ENCODE measurements at places on chromosomes 12 and 14. TPM values are rescaled to one million over a fixed set of nuclear protein-coding genes. Genes with fewer than 3 reads are reported as not detected.

DNA sequence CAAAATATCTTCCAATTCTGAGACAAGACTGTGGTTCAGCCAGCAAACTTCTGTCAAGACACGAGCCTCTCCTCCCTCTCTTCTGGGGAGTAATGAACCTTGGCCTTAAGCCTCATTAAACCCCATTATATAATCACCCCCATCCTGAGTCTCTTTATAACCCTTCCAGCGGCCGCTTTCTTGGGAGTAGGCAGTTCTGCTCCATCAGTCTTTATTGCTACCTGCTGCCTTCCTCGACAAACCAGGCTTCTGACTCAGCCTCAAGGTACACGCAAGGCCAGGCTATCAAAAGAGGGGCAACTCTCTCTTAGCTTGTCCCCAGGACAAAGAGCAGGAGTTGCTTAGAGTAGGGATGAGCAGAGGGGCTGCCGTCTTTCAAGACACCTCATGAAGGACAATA, 300.8 kb upstream of the NOS1 start:
- DNase-seq, result no peak

The ST8SIA1 gene
- 1.0 TPM for total RNA-seq

DNA sequence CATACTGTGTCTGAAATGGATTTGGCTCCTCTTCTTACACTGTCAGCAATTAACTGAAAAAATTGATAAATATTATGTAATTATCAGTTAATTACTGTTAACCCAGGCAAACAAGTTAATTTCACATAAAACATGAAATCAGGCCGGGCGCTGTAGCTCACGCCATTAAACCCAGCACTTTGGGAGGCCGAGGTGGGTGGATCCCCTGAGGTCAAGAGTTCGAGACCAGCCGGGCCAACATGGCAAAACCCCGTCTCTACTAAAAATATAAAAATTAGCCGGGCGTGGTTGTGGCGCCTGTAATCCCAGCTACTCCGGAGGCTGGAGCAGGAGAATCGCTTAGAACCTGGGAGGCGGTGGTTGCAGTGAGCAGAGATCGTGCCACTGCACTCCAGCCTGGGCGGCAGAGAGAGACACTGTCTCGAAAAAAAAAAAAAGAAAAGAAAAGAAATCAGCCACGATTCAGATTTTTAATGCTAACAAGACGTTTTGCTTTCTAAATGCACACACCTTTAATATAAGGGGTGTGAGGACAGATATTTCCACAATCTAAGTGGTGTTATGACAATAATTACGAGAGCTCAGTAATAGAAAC, 473 bp upstream of the TMEM19 start:
- no peak for DNase-seq

DNA sequence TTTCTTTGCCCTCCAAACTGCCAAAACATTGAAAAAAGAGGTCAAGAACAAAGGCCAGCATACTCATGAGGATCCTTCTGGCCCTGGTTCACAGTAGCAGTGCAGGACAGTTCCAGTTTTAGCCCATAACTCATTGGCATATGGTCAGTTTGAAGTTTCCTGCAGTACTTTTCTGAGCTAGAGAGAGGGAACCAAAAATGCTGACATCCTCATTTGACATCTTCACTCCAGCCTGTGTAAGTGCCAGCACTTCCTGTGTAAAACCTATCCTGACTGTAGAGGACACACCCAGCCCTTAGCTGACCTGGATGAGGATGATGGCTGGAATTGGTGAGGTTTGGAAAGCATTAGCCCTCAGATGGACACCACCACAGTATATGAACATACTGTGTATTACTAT, 84.1 kb downstream of the FGD4 start:
- no peak for DNase-seq

The CD163 gene
- not detected for total RNA-seq

GRCh38 chr14:95808371-95808770, 68.3 kb upstream of the TUNAR start:
- DNase-seq, result no peak

DNA sequence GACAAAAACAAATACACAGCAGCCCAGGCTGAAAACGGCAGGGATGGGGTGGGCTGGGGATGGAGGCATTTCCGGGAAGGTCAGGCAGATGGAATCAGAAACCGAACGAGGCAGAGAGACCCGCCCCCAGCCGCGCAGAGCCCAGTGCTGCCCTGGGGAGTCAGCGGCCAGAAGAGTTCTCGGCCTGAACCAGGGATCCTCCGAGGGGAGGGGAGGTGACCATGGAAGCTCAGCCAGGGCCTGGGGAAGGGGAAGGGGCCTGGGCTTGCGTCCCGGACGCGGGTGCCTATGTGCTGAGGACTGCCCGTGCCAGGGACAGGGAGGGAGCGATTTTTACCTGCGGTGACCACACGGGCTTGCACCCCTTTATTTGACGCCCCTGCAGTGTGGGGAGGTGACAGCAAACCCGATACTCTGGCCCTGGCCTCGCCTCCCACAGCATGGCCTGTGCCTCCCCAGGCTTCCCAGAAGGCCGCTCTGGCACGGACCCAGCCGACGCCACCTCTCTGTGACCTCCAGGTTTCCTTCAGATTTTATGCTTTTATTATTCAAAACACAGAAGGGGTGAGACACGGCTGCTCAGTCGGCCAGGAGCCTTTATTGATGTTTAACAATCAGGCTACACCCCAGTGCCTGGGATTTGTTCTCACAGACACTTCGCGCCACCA, 7.7 kb downstream of the LRCOL1 start:
- DNase-seq, result peak; percentile 42

The HSPA2 gene
- 25.6 TPM for total RNA-seq

DNA sequence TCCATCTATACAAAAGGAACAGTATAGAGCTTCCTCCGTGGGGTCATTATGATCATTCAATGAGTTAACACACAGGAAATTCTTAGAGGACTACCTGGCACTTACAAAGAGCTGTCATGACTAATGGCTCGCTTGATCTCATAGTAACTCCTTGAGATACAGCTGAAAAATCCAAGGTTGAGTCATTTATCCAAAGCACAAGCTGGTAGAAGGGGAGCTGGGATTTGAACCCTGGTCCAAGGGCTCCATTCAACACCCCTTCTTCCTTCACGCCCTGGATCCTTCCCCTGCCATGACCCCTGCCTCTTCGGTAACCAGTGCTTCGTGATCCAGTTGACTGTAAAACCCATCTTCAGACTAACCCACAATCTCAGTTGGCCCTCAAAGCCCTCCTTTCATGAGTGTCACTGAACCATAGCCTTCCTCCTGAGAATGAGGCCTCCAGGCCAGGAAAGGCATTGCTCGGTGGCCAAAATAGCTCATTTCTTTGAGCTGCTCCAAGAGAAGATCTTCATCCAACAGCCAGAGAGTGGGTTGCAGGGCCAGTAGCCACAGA, 7.8 kb downstream of the ZFP36L1 start:
- DNase-seq, result peak; percentile 98

The ACOT6 gene
- not detected for total RNA-seq

DNA sequence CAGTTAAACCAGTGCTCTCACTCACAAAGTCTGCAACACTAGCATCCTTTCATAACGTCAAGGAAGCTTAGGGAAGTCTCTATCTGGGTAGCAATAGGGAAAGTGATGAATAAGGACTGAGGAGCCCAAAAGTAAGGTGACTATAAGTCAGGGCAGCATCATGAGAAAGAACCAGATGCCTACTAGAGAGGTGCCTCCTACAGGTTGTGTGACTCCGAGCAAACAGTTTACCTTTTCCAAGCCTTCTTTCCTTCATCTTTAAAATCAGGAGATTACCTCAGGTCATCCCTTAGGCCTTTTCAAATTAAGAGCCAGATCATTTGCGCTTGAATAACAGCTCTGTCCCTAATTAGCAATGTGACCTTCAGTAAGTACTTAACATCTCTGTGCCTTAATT, 40.2 kb downstream of the RTN1 start:
- DNase-seq, result no peak

DNA sequence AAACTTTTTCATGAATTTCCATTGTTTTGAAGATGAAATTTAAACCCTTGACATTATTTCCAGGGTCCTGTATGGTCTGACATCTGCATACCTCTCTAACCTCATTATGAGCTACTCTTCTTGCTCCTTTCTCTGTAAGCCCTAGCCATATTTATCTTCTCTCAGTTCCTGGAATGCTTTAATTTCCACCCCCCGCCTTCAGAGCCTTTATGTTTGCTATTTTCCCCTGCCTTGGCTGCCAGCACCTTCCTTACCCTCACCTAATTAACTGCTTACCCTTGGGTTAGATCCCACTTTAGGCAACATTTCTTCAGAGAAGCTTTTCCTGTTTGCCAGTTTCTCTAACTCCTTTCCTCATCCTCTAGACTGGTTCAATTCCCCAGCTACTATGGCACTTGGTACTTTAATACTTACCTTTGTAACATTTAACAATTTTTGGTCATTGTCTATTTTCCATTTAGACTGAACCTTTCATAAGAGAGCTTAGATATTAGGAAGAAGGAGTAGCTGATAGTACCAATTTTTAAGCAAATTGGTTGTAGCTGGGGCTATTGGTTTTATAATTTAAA, 6.0 kb downstream of the STYX start:
- DNase-seq, result no peak

DNA sequence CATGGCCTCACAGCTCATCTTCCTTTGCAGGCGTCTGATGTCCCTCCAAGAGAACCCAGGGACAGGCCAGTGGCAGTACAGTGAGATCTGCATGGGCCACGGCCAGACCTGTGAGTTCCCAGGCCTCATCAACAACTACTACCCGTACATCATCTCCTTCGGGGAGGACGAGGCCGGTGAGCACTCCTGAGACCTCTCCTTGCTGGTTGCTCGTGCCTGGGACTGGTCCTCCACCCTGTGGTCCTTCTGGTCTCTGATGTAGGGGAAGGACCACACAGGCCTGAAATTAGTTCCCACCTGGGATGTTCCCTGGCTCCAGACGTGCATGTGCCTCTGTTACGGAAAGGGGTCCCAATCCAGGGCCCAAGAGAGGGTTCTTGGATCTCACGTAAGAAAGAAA, 17.9 kb downstream of the HHIPL1 start:
- DNase-seq, result no peak

GRCh38 chr12:85874031-85874461, at the start of gene NTS:
NTS (plus strand) TSS chr12:85874295; CDS start chr12:85874404, 109 bp downstream.
- no peak for DNase-seq

DNA sequence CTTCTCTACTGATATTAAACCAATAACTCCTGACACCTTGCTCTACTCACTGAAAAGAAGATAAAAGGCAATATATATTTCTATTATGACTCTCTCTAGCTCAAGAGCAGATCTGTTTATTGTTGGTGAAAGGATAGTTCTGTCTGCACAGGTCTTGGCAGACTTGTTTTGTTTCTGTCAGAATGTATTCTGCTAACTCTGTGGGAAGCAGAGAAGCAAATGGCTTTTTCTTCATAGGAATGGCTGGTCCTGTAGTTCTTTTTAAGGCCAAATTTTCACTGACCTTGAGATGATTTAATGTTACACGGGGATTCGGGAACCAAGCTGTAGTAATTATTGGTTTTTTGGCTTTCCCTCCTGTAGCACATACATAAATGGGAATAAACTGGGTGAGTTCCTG, 512.1 kb downstream of the DIO2 start:
- DNase-seq, result no peak

- no peak for DNase-seq
Measured at GRCh38 chr12:58932806-58933681, 12.7 kb upstream of the LRIG3 start.

DNA sequence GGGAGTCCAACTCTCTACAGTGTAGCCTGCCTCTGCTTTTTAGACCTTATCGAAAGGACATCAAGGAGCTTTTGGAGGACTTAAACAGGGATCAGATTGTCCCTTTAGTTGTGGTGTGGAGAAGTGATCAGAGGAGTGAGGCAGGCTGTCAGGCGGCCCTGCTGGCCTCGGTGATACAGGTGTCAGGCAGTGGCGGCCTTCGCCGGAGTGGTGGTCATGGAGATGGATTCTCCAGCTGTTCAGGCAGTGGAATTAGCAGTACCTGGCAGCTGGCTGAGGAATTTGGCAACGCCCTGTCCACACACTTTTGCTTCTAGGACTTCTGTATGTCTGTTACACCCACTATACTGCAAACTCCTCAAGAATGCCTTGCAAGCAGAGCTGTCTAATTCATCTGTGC, 4.2 kb upstream of the CLMN start:
- DNase-seq, result no peak

DNA sequence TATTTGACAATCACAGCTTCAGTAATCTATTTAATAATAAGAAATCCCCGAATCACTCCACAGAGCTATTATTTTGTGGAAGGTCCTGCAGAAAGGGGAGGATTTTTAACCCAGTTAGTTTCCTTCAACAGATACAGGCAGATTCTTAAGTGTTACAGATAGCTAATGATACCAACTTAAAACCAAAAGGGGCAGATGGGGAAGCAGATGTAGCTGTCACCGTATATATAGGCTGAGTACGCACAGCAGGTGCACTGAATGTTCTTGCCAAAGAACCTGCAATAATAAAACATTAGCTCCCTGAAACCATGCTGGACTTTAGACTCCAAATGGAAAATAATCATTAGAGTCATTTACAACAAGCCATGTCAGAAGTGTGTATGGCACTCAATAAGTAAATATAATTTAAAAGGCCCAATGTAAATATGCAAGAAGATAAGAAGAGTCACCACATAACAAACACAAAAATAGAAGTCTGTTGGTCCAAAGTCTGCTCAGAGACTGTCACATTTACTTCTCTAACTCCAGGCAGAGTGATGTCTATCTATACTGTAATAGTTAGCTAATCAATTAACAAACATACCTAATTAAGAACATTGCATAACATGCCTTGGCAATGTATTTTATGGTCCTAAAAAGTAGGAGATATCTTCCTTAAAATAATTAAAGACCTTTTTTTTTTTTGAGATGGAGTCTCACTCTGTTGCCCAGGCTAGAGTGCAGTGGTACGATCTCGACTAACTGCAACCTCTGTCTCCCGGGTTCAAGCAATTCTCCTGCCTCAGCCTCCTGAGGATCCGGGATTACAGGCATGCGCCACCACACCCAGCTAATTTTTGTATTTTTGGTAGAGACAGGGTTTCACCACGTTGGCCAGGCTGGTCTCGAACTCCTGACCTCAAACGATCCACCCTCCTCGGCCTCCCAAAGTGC, 78.8 kb downstream of the SEC23A start:
- DNase-seq, result no peak

DNA sequence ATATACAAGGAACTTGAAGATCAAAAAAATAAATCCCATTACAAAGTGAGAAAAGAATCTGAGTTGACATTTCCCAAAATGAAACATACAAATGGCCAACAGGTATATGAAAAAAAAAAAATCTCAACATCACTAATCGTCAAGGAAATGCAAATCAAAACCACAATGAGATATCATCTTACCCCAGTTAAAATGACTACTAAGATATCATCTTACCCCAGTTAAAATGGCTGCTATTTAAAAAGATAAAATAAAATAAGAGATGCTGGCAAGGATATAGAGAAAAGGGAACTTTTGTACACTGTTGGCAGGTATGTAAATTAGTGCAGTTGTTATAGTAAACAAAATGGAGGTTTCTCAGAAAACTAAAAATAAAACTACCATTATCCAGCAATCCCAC, 44.4 kb downstream of the PLEKHG7 start:
- DNase-seq, result no peak

DNA sequence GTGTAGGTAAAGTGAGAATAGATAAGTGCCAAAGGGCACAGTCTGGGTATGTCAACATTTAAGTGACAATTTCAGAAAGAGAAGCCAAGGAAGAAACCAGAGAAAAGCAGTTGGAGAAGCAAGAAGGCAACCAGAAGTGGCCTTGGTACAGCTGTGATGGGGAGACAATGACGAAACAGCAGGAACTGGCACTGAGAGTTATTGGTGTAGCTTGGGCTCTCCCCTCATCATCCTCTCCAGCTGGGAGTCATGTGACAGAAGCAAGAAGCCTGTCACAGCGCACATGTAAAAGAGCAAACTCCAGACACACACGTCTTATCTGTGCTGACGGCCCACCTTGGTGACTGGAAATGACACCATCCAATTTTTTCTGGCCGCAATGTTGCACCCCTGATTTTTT, 203.3 kb upstream of the NUDT4 start:
- DNase-seq, result no peak
